ENCODE measurements at places on chromosomes 1 and 21.

DNA sequence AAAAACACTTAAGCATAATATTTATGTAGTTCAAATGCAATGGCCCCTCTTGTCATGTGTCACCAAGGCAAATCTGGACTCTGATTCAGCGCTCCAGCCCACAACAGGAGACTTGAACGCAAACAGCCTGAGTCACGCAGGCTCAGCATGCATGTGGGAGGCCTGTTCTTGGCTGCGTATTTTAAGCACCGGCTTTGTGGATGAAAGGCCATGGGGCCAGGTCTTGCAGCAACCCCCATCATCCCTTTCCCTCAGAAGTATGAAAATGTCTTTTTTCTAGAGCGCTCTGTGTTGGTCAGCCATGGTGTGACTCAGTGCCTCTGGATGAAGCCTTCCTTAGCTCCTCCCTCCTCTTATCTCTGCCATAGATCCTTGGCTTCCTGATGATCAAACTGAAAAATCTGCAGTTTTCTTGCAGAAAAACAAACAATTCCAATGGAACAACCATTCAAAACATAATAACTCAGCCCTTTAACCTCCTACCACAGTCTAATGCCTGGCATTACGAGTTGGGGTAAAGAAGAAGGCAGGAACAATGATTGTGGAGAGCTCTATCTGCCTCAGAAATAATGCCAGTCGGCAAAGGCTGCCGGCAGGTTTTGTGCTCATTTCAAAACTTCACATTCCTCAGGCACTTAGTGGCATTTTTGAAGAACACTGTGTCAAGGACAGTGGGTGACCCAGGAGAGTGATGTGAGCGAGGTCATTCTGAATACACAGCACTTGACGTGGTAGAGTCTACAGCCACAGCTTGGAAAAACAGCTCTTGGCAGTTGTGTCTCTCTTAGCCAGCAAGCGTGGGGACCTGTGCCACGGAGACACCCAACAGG lies 167.5 kb downstream of the CLIC6 start:
- no peak for DNase-seq

DNA sequence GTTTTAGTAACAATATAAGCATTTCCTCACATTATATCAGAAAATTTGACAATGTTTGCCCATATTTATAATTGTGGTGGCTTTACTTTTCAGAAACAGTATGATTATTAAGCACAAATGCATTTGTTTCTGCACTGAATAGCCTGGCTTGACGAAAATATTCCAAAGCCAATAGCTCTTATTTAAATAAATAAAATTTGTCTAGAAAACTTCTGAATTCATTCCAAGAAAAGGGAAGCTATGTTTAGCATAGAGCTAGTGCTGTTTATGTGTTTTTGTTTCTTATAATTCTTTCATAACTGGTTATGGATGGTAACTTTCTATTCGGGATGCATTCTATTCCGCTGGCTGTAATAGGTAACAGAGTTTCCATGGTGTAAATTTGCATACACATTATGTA lies 268.6 kb downstream of the PTBP2 start:
- no peak for DNase-seq

GRCh38 chr1:150562446-150563339 lies 13.5 kb downstream of the ADAMTSL4 start:
- peak; percentile 88 for DNase-seq

DNA sequence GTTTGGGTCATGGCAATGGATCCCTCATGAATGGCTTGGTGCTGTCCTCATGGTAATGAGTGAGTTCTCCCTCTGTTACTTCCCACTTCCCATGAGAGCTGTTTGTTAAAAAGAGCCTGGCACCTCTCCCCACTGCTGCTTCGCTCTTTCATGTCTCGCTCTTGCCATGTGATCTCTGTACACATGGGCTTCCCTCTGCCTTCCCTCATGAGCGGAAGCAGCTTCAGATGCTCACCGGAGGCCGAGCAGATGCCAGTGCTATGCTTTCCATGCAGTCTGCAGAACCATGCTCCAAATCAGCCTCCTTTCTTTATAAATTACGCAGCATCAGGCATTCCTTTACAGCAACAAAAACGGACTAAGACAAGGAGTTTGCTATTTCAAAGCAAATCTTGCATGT lies 14.9 kb upstream of the GNPAT start:
- DNase-seq: no peak

GRCh38 chr1:55700359-55701130 lies 485.4 kb upstream of the USP24 start:
- no peak for DNase-seq

DNA sequence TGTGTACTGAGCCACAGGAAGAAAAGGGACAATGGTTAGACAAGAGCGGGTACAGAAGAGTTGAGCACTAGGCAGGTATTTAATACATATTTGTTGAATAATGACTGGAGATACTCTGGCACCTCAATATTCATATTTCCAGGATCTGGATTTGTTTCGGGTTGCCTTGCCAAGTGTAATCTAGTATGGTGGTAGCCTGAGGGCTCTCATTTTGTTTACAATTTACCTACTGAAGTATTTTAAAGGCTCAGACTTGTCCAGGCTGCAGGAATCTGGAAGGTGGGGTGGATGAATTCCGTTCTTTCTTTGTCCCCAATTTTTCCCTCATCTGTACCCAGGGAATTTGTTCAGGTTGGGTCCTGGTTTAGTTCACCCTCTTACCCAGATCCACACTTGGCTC lies 95.0 kb downstream of the CACHD1 start:
- DNase-seq: no peak

GRCh38 chr1:20830378-20830777 lies 43.3 kb upstream of the HP1BP3 start:
- DNase-seq: no peak

- no peak for DNase-seq
Measured at GRCh38 chr1:15171271-15171908, 17.8 kb downstream of the TMEM51 start.

DNA sequence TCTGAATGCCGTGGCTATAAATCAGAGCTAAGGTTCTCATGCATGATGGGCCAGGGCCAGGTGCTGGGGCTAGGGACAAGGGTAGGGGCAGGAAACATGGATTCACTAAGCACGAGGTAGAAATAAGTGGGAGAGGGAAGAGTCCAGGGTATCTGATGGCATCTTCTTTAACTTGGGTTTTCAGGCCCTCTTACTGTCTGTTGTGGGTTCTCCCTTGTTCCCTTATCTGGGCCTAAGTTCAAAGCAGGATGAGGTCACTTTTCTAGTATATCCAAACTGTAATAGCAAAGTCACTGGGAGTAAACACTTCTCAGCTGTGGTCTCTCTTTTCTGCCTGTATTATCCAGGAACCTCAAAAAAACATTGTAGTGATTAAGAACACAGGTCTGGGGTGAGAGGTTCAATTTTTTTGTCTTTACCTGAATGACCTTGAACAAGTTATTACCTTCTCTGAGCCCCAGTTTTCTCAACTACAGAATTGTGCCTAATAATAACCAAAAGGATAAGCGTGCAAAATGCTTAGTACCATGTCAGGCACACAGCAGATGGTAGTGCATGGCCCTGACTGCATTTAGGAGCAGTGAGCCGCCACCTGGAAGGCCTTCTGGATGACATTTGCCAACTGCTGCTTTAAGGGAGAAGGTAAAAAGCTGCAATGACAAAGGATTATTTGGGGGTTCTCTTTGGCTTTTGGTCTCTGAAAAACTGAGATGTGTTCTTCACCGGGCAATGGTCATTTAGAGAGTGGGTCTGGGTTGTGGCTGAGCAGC lies 53.6 kb upstream of the A3GALT2 start:
- no peak for DNase-seq

DNA sequence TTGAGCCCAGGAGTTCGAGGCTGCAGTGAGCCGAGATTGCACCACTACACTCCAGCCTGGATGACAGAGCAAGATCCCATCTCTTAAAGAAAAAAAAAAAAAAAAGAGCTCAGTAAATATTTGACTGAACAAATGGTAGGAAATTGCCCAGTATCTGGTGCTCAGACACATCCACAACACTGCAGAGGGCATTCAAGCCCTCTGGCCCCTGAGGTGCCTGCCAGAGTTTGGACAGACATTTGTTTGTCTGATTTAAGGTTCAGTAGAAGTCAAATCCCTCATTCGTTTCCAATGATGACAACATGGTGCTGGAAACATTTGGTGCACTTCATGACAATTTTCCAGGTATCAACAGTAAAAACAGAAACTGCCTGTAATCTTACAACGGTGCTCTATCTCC lies 86.6 kb downstream of the HLCS start:
- DNase-seq: no peak

- DNase-seq: no peak
Measured at GRCh38 chr1:56457756-56458375, 121.5 kb downstream of the PLPP3 start.

DNA sequence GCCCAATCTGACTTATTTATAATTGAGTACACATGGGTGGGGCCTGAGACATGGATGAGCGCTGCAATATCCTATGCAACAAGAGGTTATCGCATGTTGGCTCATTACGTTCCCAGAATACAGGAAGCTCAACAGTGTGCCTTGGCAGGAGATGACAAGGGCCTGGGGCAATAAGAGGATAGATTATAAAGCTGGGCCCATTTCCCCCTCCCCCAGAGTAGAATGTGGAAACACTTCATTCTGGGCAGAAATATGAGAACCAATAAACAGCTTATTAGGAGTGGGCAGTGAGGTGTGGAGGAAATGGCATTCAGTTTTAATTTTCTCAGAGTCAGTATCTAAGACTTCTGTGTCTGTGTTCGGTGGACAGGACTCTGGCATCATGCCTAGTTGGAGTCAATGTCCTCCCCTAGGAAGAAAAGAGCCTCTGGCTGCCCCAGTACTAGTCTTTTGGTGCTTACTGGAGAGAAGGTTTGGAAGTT lies 92.8 kb downstream of the PIK3R3 start:
- DNase-seq: no peak

DNA sequence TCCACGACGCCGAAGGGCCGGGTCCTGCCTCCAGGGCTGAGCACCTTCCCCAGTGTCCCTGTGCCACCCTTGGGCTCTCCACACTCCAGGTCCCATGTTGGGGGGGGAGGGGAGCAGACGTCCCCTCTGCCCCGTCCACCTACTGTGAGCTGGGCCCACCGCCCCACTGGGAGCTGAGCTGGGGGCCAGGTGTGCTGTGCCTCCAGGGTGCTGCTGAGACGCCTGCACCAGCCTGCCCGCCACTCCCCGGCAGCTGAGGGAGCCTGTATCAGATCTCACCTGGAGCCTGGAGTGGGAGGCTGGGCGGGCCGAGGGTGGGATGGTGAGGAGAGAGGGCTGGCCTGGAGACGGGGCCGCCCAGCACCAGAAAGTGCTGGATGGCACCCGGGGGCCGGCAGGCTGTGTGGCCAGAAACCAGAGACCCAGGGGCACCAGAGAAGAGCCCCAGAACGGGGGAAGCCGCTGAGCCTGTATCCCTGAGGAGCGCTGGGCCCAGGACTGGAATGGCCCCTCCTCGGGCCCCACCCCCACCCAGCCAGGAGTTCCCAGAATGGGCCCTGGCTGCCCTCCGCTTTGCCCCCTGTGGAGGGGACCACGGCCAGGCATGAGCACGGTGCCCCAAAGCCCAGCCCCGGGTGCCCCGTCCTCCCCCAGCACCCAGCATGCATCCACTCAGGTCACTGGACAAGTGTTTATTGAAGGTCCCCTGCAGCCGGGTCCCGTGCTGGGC lies 3.4 kb downstream of the TNFRSF18 start:
- no peak for DNase-seq

DNA sequence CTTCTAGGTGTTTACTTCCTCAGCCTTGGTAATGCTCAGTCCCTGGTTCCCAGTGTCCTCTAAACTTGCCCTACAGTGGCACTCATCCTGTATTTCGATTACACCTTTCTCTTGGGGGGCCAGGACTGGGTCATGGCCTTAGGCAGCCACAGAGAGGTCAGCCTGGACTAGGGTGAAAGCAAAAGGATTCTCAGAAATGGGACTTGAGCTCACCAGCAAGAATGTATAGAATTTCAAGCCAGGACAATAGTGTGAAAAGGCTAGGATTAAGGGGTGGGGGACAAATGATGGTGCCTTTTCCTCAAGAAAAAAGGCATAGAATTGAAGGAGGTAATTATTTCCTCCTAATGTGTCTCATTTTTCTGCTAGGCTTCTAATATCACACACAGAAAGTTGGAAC lies 166.8 kb upstream of the RUNX1 start:
- DNase-seq: no peak

- DNase-seq: no peak
Measured at GRCh38 chr1:196366817-196367495, 241.3 kb downstream of the KCNT2 start.

- no peak for DNase-seq
Measured at GRCh38 chr1:204663644-204664383, 21.7 kb downstream of the LRRN2 start.

- no peak for DNase-seq
Measured at GRCh38 chr1:194940336-194941030, 1667.8 kb downstream of the KCNT2 start.
